Lung microvascular endothelial cell (primary cell): ENCODE measurements at places on chromosomes 13 and 19. TPM values are rescaled to one million over a fixed set of nuclear protein-coding genes. Genes with fewer than 3 reads are reported as not detected.

The PRSS57 gene
- total RNA-seq: not detected in 2 replicates

The CNMD gene
- not detected in 2 replicates for total RNA-seq

DNA sequence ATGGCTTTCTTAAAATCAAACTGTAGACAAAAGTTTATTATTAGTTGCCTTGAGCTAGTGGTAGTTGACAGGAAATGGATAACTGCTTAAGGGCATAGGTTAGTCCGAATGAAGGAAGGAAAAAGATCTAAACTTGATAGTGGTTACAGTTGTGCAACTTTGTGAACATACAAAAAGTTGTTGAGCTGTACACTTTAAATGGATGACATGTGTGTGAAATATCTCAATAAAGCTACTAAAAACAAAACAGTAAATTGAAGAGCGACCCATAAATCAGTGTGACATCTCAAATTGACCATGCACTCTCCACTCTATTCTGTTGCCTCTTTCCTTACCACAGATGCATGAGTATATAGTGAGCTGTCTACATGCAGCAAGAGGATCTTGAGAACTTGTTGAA lies 1757.8 kb downstream of the PCDH9 start:
- no peak for DNase-seq

DNA sequence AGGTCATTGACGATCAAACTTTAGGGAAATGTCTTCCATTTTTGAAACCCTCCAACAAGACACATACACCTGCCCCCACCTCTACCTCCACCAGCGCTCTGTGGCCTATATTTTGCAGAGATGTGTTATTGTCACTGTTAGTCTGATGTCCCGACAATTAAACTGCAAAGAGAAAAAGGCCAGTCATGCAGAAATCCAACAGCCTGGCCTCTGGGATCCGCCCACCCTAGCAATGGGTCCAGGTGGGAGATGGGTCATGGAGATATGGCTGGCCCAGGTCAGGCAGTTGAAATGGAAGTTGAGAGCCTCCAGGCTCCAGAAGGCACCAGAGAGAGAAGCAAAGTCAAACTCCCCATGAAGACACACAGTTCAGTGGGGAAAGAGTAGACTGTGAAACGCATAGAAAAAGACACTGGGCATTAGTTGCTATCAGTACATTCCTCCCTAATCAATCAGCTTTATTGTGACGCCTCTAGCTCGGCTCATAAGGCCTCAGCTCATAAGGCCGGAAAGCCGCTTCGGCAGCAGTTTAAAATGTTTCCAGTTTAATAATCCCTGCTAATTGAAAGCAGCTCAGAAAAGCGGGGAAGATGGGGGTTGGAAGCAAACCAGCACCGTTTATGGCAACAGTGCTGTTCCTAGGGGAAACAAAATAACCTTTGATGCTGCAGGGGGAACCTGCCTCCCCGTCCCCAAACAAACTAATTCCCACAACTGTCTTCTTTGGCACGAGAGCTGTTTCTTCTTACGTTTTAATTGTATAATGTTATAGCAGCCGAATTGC lies 239.7 kb upstream of the ZNF507 start:
- no peak for DNase-seq
